ENCODE measurements at places on chromosomes 3 and 15.

DNA sequence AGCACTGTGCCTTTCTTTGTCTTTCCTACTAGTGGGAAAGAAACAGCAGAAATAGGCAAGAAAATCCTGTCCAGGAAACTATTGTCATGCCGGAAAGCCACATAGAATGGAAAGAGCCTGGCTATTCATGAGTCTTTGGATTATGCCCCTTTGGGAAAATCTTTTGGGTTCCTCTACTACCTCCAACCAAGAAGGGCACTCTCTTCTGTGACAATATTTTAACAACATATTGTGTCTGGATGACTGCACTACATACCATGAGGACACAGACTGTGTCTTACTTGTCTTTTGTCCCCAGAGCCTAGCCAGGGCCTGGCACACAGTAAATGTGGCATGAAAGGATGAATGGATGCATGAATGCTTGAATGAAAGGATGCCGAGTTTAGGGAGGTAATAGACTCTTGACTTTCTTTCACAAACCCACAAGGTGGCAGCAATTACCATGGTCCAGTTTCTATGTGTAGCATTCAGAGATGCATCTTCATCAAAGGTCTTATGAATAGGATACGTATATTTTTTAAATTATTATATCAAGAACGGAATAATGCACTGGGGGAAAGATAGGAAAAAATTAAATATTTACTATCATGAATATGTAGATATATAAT, 30.3 kb downstream of the ARL14 start:
- DNase-seq, result peak; percentile 55

GRCh38 chr15:39321977-39322376, 258.9 kb upstream of the THBS1 start:
- no peak for DNase-seq

GRCh38 chr3:133119176-133119575, 81.0 kb downstream of the TMEM108 start:
- DNase-seq, result no peak

DNA sequence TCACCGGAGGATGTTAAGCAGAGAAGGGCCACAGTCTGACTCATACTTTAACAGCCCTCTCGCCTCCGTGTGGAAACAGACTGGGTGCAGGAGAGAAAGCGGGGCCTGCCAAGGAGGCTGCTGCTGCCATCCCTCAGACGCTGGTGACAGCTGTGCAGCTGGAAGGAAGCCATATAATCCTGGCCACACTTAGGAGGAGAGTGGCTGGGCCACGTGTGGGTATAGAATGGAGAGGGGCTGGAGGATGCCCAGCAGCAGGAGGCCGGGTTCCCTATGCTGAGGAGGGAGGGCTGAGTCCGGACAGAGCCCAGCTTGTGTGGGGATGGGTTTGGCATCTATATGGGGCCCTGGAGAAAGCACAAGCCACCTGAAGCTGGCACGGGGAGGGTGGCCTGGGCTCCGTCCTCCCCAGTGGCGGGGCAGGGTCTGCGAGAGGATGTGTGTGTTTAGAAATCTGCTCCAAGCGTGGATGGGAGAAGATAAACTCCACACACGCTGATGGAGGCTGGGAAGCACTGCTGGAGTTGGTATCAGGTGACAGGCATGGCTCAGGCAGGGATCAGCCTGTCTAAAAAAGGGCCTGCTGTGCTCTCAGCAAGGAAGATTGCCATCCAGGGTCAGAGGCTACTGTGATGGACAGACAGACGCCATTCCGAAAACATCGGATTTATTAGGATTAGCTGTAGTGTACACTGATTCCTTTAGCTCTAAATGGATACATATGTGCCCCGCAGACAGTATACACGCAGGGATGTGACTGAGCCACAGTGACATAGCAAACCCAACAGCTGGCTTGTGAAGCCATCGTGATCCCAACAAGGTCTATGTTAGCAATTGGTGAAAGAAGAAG, 15.9 kb downstream of the ABTB1 start:
- no peak for DNase-seq

GRCh38 chr15:85761635-85762034, 33.1 kb downstream of the KLHL25 start:
- DNase-seq, result no peak

DNA sequence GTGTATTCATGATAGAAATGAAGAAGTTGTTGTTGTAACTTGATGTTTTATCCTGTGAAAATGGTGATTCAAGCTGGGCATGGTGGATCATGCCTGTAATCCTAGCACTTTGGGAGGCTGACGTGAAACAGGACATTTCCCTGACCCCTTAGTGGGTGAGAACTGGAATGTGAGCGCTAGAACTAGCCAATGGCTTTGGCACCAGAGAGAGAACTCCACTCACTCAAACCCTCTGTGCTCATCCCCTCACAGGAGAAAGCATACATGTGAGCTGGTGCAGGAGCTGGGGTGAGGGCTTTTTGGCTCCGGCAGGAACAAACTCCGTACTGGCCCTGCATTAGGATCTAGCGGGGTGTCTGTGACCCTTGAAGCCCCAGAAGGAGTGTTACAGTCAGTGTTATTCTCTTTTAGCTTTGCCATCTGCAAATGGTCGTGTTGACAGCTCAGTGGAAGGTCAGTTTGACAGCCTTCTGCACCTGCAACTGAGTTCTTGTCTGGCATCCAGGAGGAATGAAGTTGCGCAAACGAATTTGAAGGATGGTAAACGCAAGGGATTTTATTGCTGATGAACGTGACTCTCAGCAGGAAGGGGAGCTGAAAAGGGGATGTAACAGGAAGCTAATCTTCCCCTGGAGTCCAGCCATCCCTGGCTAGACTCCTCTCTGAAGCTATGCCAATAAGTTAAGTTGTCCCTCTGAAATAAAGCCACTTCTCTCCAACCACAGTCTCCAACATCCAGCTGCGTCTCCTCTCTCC, 1016.6 kb upstream of the CADM2 start:
- no peak for DNase-seq

DNA sequence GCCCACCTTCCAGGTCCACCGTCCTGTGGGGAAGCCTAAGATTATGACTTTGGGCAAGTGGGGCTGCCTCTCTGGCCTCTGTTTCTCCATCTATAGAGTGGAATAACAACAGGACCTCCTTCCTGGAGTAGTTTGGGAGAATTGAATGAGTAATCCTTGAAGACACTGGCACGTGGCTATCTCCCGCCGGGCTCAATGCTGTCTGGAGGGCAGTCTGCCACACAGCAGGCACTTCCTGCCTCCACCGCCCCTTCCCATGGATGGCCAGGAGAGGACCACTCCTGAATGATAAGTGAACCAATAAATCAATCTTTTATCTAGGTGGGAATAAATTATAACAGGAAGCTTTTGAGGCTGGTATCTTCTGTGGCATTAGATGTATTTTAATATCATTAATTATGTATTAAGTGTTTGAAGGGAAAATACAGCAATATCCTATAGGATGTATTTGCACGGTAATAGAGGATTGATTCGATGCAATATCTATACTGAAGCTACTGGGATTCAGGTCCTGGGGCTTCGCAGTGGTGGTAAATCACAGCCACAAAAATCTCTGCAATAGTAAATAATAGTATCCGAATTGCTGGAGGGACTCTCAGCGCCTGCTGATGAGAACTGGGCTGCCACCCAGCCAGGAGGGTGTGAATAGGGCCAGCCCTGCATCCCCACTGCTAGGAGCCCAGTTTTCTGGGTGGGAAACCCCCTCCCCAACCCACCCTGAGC, 15.9 kb downstream of the MEGF11 start:
- no peak for DNase-seq

- no peak for DNase-seq
These were observed 94.7 kb downstream of the SAMMSON start for GRCh38 chr3:70094197-70094596.

DNA sequence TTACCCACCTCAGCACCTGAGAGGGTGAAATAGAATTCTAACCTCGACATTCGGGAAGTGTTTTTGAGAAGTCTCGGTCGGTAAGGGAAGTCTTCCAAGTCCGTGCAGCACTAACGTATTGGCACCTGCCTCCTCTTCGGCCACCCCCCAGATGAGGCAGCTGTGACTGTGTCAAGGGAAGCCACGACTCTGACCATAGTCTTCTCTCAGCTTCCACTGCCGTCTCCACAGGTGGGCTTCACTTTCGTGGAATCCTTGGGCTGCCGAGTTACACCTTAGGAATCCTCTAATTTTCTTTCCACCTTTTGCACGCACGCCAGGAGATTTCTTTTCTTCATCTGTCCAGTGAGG, 775 bp downstream of the CCNDBP1 start:
- no peak for DNase-seq

DNA sequence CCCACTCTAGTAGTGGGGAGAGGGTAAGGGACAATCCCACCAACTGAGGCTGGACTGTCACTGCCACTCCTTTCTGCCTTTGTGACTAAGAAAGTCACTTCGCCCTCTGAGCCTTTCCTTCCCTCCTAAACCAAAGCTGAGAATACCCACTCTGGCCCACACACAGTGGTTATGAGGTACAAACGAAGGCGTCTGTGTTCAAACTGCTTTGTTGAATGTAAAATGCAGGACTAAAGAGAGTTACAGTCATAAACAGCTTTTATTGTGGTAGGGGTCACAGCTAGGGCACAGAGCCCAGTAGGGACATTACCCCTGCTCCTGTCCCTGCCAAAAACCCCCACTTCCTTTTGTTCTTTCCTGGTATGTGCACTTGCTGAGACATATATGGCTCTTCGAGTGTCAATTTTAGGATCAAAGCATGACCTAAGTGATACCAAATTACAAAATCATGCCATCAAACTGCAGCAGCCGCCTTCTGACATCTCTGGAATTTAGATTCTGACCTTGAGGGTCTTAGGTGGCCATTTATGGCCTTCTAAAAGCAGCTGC, 45.1 kb downstream of the CTDSPL start:
- DNase-seq, result no peak
